ENCODE measurements at places on chromosomes 1 and 21.
A peak's percentile ranks its signal among the peaks of the same experiment; 100 is the strongest.

DNA sequence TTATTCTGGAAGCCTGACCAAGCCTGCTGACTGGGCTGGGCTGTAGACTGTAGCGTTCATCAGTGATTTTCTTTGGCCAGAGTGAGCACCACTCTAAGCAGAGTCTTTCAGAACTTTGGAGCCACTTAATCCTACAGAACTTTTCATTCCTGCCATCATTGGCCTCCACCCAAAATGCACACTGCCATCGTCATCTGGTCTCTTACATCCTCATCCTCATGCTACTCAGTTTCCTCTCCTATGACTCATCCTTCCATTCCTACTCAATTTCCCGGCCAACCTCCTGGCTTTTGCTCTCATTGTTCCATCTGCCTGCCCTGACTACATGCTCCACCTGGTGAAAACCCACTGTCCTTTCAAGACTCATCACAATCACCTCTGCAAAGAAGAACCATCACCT, 233.8 kb upstream of the USP25 start:
- DNase-seq, result no peak

DNA sequence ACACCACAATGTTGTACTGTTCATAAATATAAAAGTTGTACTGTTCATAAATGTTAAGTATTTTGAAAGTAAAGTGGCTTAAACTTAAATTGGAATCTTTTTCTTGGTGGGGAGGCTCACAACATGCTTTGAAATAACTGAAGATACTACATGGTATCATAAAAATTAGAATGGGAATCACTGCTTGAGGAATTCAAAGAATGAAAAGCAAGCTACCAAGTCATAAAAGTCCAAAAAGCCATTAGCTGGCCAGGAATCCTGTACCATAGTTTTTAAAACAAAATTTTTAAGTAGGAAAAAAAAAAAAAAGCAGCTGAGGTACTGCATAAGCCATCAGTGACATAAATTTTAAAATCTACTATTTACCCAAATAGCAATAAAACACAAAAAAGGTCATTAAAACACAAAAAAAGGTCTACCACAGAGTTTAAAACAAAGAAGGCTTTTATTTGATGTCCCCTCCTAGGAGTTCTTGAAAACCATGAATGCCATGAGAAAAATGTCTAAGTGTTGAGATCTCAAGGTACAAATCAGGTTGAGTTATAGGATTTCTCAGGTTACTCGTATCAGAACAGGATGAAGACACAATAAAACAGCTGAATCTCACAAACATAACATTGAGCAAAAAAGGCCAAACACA, 8.6 kb downstream of the ZZZ3 start:
- DNase-seq, result no peak

GRCh38 chr1:204103431-204103741, 30.5 kb downstream of the SOX13 start:
- DNase-seq, result no peak

DNA sequence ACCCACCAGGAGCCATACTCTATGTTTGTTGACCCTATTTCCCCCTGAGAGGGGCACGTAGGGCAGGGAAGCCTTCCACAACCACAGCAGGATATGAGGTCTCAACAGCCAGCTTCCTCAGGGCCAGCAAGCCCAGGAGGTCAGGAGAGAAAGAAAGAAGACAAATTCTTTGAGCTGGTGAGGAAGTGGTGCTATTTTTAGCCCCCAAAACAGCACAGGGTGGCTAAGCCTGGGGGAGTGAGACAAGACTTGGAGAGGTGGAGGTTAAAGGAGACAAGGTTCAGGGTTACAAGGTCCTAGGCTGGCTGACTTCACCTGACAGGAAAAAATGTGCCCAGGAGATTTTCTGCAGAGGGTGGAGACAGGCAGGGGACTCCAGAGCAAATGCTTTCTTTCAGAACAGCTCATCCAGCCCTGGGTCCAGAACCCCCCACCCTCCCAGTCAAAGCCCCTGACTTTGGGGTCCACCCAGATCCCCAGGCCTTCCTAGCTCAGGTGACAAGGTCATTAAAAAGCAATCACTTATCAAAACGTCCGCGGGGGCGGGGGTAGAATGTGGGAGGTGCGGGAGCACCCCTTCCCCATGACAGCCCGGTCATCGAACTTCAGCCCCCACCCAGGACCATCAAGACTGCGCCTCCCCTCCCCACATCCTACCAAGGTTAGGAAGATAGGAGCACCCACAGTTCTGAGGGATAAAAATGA, 1.3 kb downstream of the SV2A start:
- no peak for DNase-seq

GRCh38 chr21:44442266-44443125, 12.8 kb upstream of the LRRC3 start:
- DNase-seq, result peak; percentile 11

GRCh38 chr1:63592536-63593302, 492 bp upstream of the PGM1 start:
- no peak for DNase-seq

DNA sequence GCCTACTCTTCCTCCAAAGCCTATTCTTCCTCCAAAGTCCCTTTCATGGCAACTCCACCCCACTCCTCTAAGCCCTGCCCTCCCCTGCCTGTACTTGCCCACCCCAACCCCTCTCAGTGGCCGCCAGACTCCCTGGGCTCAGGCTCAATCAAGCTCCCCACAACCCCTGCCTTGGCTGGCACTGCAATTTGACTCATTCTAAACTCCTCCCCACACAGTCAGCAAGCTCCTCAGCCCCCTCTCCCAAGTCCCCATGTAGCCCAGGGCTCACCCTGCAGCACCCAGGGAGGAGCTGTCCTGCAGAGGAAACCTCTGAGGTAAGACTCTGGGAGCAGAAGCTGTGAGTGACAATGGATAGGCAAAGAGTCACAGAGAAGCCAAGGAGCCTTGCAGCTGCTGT, 3.6 kb upstream of the VSIG8 start:
- DNase-seq, result no peak

DNA sequence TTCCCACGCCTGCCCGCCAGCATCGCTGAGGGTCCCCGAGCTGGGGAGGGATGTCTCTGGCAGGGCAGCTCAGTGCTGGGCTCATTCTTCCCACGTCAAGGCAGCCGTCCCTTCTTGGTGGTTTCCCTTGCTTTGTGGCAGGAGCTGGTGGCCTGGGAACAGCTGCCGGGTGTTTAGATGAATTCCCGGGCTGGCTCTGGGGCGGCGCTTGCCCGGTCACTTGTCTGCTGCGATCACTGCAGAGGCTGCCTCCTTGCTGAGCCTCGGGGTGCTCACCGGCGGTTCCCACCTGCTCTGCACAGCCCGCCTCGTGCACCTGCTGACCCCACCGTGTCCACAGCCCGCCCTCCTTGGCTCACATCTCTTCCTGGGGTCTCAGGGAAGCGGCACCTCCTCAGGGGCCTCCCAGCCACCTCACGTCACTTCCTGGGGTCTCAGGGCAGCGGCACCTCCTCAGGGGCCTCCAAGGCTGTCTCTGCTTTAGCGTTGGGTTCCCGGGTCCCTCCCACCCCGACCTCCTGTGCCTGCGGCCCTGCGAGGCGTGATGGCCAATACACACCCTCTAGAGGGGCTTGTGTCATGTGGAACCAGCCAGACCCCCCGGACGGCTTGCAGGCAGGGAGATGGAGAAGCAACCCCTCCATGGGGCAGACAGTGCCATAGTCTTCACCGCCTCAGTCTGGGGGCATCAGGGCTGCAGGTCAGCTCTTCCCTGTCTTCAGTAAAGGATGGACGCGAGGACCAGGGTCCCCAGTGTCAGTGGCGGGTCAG, 13.5 kb downstream of the COL18A1 start:
- DNase-seq, result no peak

- no peak for DNase-seq
These were observed 7.9 kb downstream of the ZNF684 start for GRCh38 chr1:40539338-40539737.

- DNase-seq, result no peak
These were observed 19.7 kb upstream of the RNU1-4 start for GRCh38 chr1:16720351-16721223.

- DNase-seq, result no peak
These were observed 222.4 kb downstream of the HHIPL2 start for GRCh38 chr1:222325506-222325905.

GRCh38 chr1:218403300-218403699, 58.2 kb downstream of the TGFB2 start:
- DNase-seq, result no peak
